ENCODE measurements at places on chromosomes 5 and 9.

DNA sequence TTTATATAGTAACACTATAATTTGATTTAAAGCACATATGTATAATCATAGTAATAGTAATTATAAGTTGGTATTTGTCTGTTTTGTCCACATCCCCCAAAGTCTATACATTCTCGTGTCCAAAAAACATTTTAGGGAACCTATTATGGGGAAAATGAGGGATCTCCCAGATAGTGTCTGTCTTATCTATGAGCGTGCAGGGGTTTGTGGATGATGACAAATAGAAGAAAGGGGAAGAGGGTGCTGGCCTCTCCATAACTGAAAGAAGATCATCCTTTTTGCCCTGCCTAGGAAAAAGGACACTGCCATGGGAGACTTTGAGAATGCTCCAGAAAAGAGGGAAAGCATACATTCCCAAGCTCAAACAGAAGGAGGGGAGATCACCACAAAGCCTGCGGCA is 45.3 kb downstream of the C5orf22 start:
- no peak for DNase-seq

- DNase-seq = no peak
Observed at GRCh38 chr5:123095798-123096120, 6.7 kb downstream of the PRDM6 start.

- no peak for DNase-seq
Observed at GRCh38 chr5:131595088-131596033, 39.7 kb downstream of the RAPGEF6 start.

DNA sequence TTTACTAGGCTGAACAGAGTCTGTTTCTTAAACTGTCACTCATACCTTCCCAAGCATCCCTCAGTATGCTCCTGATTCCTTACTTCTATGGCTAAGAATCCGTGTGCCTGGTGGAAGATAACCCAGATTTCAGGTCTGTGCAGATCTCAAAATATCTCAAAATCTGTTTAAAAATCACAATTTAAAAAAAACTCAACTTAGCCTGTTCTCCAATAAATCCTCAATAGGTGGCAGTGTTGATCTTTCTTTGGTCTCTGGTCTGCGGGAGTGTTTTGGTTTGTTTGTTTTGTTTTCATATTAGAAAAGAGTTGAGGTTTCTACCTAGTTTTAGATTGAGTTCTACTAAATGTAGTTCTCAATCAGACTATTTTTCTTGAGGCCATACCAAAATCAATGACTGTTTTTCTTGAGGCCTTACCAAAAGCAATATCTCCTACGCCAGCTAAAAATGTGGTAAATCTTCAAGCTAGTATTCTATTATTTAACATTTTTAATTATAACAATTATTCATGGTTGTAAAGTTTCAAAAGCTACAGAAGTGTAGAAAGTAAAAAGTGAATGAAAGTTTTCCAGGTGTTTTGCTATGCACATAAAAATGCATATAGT is 57.9 kb downstream of the TGFBR1 start:
- DNase-seq = no peak

GRCh38 chr9:127707766-127708165 is 978 bp downstream of the CFAP157 start:
- no peak for DNase-seq

DNA sequence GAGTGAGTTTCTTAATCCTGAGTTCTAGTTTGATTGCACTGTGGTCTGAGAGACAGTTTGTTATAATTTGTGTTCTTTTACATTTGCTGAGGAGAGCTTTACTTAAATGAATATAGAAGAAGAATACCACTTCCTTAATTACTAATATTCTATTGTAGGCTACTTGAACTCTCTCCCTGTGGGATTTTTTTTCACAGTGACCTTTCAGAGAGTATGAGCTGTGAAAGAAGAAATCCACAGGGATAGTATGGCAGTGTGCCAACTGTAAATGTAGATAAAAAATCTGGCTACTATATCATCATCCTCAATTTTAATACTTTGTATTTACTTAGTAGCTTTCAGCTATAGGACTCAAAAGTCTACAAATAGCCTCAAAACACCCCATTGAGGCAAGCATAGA is 67.3 kb downstream of the COMMD10 start:
- DNase-seq = no peak
